ENCODE measurements at places on chromosomes 6 and 20.

DNA sequence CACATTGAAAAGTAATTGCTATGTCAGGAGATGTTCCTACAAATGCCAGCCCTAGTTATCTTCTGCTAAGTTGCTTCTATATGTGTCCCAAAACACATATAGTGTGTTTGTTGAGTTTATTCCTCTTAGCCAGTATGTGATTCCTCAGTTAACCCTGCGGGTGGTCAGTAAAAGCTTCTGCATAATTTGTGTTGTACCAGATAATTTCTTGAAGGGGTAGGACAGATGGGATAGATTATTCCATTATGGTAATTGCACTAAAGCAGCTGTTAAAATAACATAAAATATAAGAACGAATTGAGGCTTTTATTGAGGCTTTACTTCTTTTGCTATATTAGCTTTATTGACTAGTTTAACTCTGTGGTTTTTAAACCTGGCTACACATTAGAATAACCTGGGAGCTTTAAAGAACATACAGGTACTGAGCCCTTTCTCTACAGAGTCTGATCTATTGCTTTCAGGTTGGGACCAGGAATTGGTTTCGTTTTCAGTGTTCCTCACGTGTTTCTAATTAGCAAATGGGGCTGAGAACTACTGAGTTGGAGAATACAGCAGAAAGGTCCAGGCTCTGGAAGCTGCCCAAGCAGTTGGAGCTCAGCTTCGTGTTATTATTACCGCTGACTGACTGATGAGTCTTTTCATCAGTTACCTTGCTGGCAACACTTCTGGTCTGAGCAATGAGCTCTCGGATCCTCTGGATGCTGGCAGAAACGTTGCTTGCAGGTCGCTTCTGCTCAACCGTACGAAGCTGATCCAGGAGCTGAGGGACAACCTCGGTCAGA, 56.9 kb downstream of the FAM229B start:
- DNase-seq: no peak

DNA sequence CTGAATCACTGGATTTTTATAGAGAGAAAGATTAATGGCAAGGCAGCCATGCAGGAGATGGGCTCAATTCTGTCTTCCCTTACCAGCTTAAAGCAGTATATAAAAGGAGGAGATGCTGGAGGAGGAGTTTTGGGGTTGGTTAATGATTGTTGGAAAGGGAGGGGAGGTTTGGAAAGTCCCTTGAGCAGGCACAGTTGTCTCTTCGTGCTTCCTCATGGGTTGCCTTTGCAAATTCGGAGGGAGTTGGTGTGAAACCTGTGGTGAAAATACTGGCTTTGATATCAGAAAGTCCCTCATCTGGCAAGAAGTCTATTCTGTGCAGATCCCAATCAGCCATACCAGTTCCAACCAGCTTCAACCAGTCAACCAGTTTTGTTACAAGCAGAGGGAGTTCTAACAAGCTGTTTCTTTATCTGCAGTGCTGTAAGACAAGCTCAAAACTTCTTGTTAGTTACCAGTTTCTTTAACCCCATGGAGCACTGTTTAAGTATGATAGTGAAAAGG, 107.0 kb downstream of the HIVEP1 start:
- peak; percentile 41 for DNase-seq

GRCh38 chr20:51985013-51985415, 182.7 kb upstream of the SALL4 start:
- peak; percentile 3 for DNase-seq

DNA sequence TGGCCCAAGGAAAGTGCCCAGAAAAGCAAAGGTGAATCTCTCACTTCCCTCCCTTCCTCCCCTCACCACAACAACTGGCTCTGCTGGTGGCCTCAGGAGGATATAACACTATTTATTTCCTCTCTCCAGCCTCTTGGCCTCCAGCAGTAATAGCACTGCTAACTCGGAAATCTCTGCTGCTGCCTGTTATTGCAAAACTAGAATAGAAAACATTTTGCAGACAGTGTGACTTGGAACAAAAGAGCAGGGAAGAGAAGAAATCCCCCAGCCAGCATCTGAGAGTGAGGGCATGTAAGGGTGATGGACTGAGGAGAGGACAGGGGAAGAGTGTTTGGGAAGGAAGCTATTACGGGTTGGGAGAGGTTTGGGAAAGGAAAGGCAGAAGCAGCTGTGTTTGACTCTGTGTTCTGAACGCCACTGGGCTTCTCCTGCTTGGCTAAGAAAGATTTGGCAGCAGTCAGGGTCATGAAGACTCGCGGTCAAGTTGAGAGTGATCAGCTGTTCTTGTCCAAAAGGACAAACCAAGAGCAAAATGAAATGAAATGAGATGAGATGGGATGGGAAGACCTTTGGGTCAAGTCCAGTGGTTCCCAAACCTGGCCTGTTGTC, 81.0 kb upstream of the SNX9 start:
- DNase-seq: no peak

DNA sequence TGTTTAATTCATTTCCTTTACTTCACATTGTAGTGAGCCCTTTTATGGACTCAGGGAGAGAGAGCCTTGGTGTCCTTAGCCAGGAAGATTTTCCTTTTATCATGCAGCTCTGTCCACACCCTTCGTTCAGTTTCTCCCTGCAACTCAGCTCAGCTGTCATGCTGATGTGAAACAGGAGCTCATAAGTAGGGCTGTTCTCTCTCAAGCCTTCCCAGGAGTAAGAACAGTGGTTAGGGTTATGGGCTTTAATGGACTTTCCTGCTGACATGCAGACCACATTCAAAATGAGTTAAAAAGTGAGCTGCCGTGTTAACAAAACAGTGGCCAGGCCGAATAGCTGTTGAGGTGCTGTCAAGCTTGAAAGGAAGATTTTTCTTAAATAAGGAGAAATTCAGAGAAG, 104.1 kb downstream of the BCKDHB start:
- no peak for DNase-seq

GRCh38 chr6:46015119-46015968, at the start of gene CLIC5:
Gene CLIC5 (minus strand): TSS chr6:46015860. CDS start chr6:46015542, 318 bp downstream.
- DNase-seq: no peak

DNA sequence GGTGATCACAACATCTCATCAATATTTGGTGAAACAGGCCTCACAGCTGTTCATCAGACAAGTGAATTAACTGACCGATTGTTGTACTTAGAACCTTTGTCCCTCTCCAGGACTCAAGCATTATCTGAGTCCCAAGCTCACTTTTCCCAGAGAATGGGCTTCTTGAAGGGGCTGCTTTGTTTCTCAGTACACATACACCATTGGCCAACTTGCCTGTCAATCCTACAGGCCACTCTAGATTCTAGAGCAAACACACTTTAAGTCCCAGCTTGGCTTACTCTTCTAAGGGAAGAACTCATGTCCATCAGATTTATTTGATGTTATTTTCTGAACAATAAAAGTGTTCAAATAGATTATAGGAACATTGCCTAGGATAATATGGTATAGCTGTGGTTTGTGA, 249.5 kb downstream of the BCKDHB start:
- DNase-seq: no peak

DNA sequence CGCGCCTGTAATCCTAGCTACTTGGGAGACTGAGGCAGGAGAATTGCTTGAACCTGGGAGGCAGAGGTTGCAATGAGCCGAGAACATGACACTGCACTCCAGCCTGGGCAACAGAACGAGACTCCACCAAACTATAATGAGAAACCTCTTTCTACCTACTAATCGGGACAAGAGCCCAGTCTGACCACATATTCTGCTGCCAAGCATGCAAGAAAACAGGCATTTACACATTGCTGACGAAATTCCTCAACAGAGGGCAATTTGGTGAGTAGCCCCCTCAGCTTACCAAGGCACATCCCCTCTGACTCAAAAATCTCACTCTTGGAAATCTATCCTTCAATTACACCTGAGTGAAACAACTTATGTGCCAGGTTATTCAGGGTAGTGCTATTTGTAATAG, 81.2 kb downstream of the SLC23A2 start:
- DNase-seq: no peak

- no peak for DNase-seq
Measured at GRCh38 chr20:32482442-32483261, 102.5 kb downstream of the NOL4L start.

- no peak for DNase-seq
Measured at GRCh38 chr6:88865275-88865674, 98.1 kb downstream of the RNGTT start.

GRCh38 chr6:117205876-117206275, 59.5 kb upstream of the VGLL2 start:
- DNase-seq: no peak

- DNase-seq: no peak
Measured at GRCh38 chr20:8860011-8860495, 208.8 kb upstream of the PLCB4 start.

- no peak for DNase-seq
Measured at GRCh38 chr20:57329608-57330221, at the start of gene SPO11. Gene SPO11 (plus strand): TSS chr20:57329803. CDS start chr20:57329868, 65 bp downstream.

DNA sequence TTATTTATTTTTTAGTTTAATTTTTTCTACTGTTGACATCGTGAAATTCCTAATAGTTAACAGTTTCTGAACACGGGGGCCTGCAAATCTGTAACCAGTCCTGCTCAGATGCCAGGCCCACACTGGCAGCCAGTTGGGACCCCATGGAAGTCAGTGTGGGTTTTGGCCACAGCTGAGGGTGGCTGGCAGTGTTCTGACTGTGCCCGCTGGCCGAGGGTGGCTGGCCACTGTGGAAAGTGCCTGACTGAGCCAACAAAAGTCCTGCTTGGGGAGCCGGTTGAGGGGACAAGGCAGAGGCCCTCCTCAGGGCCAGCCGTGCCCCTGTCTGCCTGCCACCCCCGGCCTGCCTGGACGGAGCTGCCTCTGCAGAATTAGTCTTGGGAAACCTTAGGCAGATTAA, 4.1 kb upstream of the PMEPA1 start:
- DNase-seq: no peak

DNA sequence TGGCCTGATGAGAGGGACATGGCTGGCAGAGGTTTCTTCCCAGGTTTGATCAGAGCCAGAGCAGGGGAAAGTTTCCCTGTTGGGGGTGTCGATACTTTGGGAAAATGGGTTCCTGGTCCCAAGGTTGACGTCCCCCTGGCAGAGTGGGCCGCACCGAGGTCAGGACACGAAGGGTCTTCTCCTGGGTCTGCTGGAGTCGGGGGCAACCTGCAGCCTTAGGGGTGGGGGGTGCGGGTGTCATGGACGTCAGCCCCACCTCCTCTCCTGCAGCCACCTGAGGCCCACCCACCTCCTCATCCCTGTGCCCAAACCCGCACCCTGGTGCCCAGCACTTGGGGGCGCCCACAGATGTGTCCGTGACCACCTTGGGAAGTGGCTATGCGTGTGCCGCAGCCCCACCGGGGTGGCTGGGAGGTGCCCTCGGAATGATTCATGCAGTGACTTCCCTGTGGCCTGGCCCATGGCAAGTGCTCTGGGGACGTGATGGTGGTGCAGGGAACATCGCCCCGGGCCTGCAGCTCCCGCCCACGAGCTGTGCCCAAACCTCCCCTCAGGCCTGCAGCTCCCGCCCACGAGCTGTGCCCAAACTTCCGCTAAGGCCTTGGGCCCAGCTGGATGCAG, 64.9 kb downstream of the YTHDF1 start:
- no peak for DNase-seq

DNA sequence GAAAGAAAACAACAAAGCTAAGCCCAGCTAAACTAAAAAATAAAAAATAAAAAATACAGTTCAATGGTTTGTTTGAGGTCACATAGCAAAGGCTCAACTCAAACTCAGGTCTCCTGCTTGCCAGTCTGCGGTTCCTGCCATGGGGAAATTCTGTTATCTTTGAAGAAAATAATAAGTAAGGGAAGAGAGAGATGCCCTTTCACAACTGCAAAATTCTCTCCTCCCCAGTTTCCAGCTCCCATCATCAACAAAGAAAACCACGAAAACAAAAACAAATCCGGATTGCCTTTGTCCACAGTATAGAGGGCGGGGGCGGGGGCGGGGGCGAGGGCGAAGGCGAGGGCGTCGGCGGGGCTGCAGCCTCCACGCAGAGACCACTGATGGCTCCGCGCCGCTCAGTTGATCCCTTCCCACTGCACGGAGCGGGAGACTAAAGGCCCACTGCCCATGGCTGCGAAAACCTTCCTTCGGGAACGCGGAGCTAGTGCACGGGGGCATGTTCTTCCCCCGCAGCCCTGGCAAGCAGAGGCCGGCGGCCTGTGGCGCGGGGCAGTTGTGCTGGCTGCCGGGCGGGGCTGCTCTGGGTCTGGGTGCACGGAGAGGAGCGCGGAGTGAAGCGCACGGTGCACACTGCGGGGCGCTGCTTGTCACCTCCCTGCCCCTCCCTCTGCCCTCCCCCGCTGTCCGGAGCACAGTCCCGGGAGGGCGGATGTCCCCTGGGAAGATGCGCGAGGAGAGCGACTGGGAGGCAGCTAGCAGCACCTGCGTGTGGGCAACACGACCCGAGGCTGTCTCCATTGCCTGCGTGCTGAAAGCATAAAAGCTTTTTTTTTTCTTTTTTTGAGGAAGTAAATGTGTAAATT, 54.1 kb upstream of the TPD52L1 start:
- DNase-seq: no peak

DNA sequence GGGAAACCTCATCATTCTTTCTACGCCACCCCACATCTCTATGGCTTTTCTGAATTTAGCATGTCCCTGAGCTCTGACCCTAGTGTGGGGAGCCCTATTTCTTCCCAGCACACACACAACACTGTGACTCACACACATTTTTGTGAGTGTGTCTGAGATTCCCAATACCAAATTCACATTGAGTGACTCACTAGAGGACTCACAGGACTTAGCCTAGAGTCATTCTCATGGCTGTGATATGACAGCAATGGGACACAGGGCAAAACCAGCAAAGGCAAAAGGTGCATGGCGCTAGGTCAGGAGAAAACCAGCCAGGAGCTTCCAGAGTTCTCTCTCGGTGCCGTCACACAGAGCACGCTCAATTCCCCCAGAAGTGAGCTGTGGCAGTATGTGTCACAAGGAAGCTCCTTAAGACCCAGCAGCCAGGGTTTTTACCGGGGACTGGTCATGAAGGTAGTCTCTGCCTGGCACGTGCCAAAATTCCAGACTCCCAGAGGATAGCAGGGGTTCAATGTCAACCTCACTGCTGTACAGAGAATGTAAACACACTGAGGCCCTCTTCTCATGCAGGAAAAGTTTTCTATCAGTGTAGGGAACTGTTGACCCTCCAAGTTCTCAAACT, 6.2 kb downstream of the CSTL1 start:
- DNase-seq: no peak

GRCh38 chr6:40528051-40528450, 59.1 kb downstream of the LRFN2 start:
- no peak for DNase-seq

DNA sequence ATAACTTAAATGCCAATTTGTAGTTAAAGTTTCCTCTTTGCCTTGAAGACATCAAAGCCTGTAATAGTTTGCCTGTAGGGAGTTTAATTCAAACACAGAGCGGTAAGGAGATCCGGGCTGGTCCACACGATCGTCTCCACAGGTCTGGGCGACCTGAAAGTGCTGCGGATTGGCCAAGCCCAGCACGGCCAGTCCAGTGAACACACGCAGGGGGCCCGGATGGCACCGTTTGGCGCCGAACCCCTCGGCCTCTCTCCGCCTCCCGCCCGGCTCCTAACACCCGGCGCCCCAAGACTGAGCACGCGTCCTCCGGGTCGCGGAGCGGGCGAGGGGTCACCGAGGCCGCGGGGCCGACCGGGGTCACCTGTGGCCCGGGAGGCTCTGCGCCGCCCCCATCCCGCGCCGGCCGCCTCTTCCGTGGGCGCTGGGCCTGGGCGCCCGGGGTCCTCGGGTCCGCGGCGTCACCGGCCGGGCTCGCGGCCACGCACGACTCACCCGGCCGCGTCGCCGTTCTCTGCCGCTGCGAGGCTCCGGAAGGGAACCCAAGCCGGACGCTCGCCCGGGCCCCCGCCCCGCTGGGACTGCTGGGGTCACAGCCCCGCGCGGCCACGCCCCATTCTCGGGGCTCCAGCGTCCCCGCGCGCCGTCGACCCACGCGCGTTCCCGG, 481 bp downstream of the SERPINB6 start:
- DNase-seq: no peak

- DNase-seq: no peak
Measured at GRCh38 chr6:25010176-25010575, 74.4 kb upstream of the RIPOR2 start.

GRCh38 chr6:49531774-49532569, 18.5 kb upstream of the C6orf141 start:
- peak; percentile 21 for DNase-seq
